CD4-positive, CD25-positive, alpha-beta regulatory T cell (primary cell): ENCODE measurements at places on chromosomes 16 and 17.
A peak's percentile ranks its signal among the peaks of the same experiment; 100 is the strongest.

DNA sequence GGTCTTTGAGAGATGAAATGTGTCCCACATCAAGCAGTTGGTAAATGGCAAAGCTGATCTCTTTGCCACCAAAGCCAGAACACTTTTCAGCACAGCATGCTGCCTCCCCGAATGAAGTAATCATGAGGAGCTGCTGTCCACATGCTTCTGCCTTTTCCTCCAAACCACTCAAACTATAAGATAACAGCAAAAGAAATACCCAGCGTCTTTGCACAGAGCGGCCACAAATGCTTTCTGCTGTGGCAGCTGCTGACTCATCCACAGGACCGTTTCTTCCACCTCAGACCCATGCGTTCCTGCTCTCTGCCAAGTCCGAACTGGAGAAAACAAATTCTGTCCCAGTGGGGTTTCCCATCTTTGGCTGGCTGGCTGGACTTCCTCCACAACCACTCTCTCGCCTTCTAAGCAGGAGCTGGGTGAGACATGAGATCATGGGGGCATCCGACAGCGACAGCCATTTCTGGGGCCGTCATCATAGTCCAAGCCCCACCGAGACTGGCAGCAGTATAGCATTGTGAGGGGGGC, 27.1 kb downstream of the TBC1D3B start:
- H3K27ac ChIP-seq: no peak overlapping the region
- no peaks in the 10 kb centered on the region for H3K4me1 ChIP-seq
- H3K27me3 ChIP-seq: peaks cover 12% of the 10 kb centered on the region
- DNase-seq: no peak

GRCh38 chr17:78798695-78799559, 16.9 kb upstream of the CYTH1 start:
- no peak overlapping the region for H3K4me3 ChIP-seq
- H3K36me3 ChIP-seq: peaks cover 77% of the 10 kb centered on the region
- DNase-seq: peak; percentile 60
- H3K27me3 ChIP-seq: no peaks in the 10 kb centered on the region
- H3K4me1 ChIP-seq: peaks cover 15% of the 10 kb centered on the region

- no peak overlapping the region for H3K4me3 ChIP-seq
- H3K4me1 ChIP-seq: no peaks in the 10 kb centered on the region
- DNase-seq: no peak
- H3K27me3 ChIP-seq: peaks cover 29% of the 10 kb centered on the region
These were observed 3.7 kb downstream of the CBLN1 start for GRCh38 chr16:49277766-49278566.

GRCh38 chr16:63195336-63195735, 1159.1 kb upstream of the CDH8 start:
- H3K27me3 ChIP-seq: no peaks in the 10 kb centered on the region
- no peak overlapping the region for H3K27ac ChIP-seq
- no peaks in the 10 kb centered on the region for H3K36me3 ChIP-seq
- DNase-seq: no peak
- H3K4me3 ChIP-seq: no peak overlapping the region
- H3K4me1 ChIP-seq: no peaks in the 10 kb centered on the region

- no peak for DNase-seq
- no peaks in the 10 kb centered on the region for H3K27me3 ChIP-seq
- no peak overlapping the region for H3K4me3 ChIP-seq
- H3K4me1 ChIP-seq: peaks cover 7% of the 10 kb centered on the region
- H3K27ac ChIP-seq: no peak overlapping the region
These were observed 124.9 kb downstream of the MRTFB start for GRCh38 chr16:14196011-14196410.

- no peaks in the 10 kb centered on the region for H3K27me3 ChIP-seq
- no peak overlapping the region for H3K27ac ChIP-seq
- no peaks in the 10 kb centered on the region for H3K4me1 ChIP-seq
- no peak overlapping the region for H3K4me3 ChIP-seq
- no peak for DNase-seq
- no peaks in the 10 kb centered on the region for H3K36me3 ChIP-seq
These were observed 31.0 kb downstream of the NAGPA start for GRCh38 chr16:5002699-5003143.

GRCh38 chr16:54098247-54098646, 188.3 kb downstream of the IRX3 start:
- no peak overlapping the region for H3K27ac ChIP-seq
- no peak overlapping the region for H3K4me3 ChIP-seq
- H3K4me1 ChIP-seq: no peaks in the 10 kb centered on the region
- peaks cover 4% of the 10 kb centered on the region for H3K36me3 ChIP-seq
- H3K27me3 ChIP-seq: no peaks in the 10 kb centered on the region

GRCh38 chr17:2238432-2239169, 65.0 kb downstream of the SMG6 start:
- no peak overlapping the region for H3K4me3 ChIP-seq
- DNase-seq: no peak
- H3K36me3 ChIP-seq: peaks cover 46% of the 10 kb centered on the region
- H3K27me3 ChIP-seq: no peaks in the 10 kb centered on the region
